ENCODE measurements at places on chromosomes 5 and 9.

- DNase-seq = no peak
Measured at GRCh38 chr9:18456624-18457237, 17.2 kb upstream of the ADAMTSL1 start.

- DNase-seq = no peak
Measured at GRCh38 chr5:179802950-179803562, 3.6 kb downstream of the MGAT4B start.

DNA sequence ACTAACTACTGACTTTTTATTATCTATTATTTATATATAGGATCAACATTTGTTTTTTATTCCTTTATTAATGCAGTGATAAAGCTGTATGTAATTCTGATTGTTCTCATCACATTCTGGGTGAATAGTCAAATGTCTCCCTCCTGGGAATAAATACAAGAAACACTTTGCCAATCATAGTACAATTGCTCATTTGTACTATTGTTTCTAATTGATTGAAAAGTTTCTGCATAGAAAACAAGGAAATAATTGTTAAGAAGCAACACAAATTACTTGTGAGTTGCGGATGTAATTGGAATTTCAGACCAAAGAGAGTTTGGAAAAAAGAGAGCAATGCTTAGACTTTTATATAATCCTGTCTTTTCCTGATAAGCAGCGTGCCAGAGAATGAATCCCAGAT, 1013.9 kb downstream of the EFNA5 start:
- no peak for DNase-seq

GRCh38 chr5:40355846-40356245, 323.9 kb upstream of the PTGER4 start:
- DNase-seq = no peak

- DNase-seq = no peak
Measured at GRCh38 chr5:80308526-80308925, 11.3 kb upstream of the SPZ1 start.

- DNase-seq = no peak
Measured at GRCh38 chr5:27412384-27412783, 374.0 kb upstream of the CDH9 start.

- no peak for DNase-seq
Measured at GRCh38 chr5:149811453-149811852, 81.3 kb downstream of the PPARGC1B start.

DNA sequence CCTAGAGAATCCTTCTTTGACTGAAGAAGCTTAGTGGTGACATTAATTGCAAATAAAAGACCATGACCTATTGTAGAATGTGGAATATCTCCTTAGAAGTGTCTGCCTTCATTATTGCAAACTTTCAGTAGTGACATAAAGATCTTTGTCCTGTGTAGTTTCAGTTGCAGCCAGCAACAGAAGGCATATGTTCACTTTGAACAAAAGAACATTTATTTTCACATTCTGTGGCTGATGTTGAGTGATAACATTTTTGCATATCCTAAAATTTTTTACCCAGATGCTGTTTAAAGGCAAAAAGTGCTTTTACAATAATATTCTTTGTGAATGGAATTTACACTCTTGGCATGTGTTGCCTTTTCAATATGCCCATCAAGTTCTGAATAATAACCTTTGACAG, 165.9 kb downstream of the TMC1 start:
- DNase-seq = no peak

- no peak for DNase-seq
Measured at GRCh38 chr9:71630377-71630995, 137.8 kb downstream of the CEMIP2 start.

GRCh38 chr5:39013938-39014337, 60.3 kb downstream of the RICTOR start:
- DNase-seq = no peak

DNA sequence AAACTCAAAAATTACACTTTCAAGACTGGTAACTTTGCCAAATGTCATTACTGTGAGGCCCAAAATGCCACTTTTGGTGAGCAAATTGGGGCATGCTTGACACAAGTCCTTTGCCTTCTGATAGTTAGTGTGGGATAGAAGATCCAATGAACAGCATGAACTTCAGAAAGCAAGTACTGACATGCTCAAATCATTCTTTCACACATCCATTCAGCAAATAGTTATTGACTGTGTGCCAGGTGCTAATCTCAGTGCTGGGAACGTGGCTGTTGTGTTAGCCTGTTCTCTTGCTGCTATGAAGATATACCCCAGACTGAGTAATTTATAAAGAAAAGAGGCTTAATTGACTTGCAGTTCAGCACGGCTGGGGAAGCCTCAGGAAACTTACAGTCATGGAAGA, 247.0 kb downstream of the CHSY3 start:
- no peak for DNase-seq

- DNase-seq = no peak
Measured at GRCh38 chr5:156087577-156088110, 239.3 kb upstream of the SGCD start.
